ENCODE measurements at places on chromosomes 6 and 20.

DNA sequence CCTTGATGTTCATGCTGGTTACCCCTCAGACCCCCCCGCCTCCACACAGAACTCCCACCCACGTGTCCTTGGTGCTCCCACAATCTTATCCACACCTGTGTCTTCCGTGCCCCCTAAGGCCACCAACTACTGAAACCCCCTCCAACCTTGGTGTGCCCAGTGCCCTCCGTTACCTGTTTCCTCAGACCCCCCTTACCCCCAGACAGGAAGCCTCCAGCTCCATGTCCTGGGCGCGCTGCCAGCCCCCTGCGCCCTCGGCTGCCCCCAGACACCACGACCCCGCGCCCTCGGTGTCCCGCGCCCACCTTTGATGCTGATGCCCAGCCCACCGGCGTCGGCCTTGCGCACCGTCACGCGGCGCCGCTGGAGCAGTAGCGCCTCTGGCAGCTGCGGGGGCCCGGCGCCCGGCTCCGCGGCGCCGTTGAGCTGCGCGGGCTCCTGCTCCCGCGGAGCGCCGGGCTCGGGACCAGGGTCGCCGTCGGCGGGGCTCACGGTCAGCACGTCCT lies 504 bp downstream of the SNTA1 start:
- DNase-seq, result no peak

DNA sequence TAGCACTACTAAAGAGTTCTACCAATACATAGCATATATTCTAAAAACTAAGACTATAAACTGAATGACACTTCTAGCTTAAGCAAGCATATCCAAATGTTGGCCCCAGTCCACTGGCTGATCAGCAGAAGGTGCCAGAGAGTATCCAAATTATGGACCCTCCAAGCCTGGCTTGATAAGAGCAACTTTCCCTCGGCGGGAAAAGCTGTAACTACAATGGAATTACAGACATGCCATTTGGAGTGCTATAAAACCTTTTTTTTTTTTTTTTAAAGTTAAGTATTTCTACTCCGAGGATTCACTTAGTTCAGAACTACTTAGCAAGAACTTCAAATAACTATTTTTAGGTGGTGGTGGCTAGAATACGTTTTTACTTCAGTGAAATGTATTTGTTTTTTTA lies 94.6 kb downstream of the EPB41L2 start:
- DNase-seq, result no peak

DNA sequence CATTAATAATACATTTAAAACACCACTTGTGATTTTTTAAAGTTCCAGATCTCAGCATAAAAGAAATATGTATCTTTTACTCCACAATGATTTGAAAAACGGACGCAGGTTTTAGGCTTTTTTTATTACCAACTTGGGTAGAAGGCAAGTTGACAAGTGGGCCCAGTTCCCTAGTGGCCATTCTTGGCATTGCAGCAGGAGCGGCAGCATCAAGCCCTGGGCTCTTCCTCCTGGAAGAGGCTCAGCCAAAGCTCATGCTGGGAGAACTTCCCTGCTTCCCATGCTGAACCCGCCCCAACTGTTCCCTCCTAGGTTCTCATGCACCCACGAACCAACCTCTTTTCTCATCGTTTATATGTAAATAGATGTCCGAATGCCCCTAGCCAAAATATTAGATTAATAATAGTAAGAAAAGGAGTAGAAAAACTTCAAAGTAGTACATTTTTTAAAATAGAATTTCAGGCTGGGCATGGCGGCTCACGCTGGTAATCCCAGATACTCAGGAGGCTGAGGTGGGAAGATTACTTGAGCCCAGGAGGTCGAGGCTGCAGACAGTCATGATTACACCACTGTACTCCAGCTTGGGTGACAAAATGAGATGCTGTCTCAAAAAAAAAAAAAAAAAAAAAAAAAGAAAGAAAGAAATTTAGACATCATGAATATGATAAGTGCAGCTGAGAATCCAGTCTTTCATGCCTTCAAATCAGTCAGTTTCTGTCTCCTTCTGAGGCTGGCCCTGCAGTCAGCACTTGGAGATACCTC lies 18.2 kb upstream of the MYB start:
- no peak for DNase-seq

DNA sequence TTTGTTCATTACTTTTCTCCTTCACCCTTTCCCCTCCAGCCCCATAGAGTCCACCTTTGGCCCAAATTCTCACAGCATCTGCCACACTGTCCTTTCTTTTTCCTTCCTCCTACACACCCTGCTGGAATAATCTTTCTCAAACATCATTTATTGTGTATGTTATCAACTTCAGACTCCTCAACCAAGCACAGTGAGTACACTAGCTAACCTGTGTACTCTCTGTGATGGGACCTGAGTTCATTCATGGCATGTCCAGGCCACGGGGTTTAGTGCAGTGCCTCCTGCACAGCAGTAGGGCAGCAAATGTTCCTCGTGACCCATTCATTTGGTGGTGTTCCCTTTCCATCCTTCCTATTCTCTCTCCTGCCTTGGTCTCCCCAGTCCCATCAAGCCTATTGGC lies 7.1 kb upstream of the ARMC12 start:
- DNase-seq, result no peak

DNA sequence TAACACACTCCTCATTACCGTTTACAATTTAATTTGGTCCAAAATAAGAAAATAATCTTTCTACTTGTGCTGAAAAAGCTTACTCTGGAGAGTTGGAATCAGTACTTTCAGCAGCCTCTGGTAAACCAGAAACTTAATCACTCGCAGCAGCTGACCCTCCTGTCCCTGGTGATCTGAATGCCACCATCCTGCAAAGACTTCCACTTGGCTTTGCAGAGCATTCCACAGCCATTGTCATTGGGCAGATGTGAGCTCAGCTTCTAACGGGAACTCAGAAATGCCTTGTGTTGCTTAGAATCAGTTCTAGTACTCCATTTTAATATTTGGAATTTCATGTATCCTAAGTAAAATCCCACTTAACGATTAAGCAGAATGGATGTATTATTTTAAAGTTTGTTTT lies 59.7 kb downstream of the PHACTR1 start:
- DNase-seq, result no peak

- DNase-seq, result no peak
These were observed 312.4 kb downstream of the CDKAL1 start for GRCh38 chr6:20846602-20847028.

- DNase-seq, result no peak
These were observed 608.0 kb upstream of the EPHA7 start for GRCh38 chr6:94027374-94027773.

GRCh38 chr6:11258260-11259237 lies 26.1 kb upstream of the NEDD9 start:
- DNase-seq, result no peak

DNA sequence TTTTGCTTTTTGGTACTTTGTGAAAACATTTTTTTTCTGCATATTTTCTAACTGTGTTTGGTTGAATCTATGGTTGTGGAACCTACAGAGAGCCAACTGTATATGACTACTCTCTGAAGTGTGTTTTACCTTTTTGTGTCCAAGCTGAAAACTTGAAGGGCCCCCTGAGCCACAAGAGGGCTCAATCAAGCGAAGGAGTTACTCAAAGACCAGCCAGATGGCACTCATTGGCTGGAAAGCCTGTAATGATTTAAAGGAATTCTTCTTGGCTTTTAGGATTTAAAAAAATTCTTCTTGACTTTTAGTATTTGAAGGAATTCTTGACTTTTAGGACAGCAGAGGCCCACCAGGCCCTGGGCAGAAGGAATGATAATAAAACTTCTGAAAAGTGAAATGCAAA lies 27.0 kb upstream of the ECI2 start:
- no peak for DNase-seq

GRCh38 chr20:51346686-51347485 lies 195.6 kb downstream of the NFATC2 start:
- no peak for DNase-seq

DNA sequence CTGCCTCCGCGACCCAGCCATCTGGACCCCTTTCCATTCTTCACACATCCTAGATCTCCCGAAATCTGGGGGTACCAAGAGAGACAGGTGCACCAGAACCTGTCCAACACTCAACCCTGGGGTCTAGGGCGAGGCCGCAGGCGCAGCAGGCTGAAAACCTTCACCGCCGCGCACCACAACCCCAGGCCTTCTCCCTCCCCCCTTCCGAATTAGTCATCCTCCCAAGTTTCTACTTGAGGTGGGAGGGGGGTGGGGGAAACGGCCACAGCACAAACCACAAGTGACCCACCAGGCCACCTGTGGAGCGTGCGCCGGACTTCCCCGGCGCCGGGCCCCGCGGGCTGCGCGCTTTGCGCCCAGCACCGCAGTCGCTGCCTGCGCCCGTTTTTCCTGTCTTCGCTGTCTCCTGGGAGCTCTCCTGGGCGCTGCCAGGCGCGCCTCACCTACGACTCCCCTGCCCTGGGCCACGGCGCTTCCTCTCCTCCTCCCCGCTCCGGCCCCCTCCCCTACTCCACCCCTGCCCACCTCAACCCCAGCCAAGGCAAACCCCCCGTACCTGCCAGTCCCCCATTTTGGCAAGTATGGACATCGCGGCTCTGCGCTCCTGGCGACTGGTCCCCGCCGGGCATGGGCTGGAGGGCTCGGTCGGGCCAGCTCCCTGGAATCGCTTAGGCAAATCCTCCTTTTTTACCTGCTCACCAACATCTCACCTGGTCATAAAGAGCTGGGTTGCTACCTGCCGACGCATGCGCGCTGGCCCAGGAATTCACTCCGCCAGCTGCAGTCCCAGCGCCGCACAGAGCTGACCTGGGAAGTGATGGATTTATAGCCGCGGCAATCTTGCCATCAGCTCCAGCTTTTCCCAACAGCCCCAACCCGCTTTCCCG lies 4.2 kb upstream of the TFAP2A start:
- DNase-seq, result no peak

GRCh38 chr6:111200350-111201243 lies 113.3 kb downstream of the SLC16A10 start:
- no peak for DNase-seq

DNA sequence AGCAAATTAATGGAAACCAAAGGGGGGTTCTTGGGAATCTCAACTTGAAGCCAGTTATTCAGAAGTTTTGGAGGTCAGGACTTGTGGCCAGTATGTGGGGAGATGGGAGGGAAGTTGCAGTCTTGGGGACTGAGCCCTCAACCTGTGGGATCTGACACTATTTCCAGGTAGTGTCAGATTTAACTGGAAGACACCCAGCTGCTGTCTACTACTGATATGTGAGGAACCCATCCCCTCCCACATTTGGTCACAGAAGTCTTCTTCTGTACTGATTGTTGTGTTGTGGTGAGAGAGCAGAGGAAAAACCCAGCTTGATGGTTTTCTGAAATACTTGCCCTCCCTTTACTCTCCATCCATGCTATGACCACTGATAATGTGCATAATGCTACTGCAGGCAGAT lies 134.0 kb downstream of the QRSL1 start:
- DNase-seq, result no peak

DNA sequence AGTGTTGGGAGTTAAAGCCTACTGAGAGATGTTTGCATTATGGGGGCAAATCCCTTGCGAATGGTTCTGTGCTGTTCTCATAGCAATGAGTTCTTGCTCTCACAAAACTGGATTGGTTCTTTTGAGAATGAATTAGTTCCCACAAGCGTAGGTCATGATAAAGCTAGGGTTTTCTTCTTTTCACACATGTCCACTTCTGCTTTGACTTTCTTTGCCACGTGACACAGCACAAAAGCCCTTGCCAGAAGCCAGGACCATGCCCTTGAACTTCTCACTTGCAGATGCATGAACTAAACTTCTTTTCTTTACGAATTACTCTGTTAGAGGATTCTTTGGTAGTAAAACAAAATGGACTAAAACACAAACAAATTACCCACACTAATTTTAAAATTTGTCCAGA lies 922.8 kb downstream of the EPHA7 start:
- DNase-seq, result no peak

DNA sequence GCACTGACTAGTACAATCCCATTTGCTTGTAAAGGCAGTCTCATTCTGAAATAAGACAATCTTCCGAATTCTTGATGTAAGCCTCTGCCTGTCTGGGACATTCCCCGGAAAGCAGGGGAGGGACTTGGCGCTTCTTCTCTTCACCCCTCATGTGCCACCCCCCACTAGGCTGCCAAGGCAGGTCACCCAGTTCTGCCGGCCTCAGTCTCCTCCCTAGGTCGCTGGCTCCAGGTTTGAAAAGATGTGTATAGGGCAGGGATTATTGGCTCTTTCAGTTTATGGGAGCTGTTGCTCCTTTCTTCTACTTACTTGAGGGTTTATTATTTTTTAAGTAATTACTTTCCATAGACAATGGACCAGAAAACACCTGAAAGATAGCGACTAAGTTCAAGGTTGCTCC lies 158.1 kb upstream of the RPS6KA2 start:
- no peak for DNase-seq

GRCh38 chr6:121548131-121548530 lies 112.7 kb downstream of the GJA1 start:
- DNase-seq, result no peak
